ENCODE measurements at places on chromosomes 1 and 21. TPM values are rescaled to one million over a fixed set of nuclear protein-coding genes. Genes with fewer than 3 reads are reported as not detected.

- ATAC-seq, result peak; percentile 33
Measured at GRCh38 chr1:41751804-41752513, 166.8 kb downstream of the HIVEP3 start.

RCAN3 gene
- 18.8 TPM for total RNA-seq

RPL5 gene
- total RNA-seq, result 3,389 TPM

SPSB1 gene
- 3.1 TPM for total RNA-seq
